Occipital lobe (tissue), 3 donors: ENCODE measurements at places on chromosomes 7 and 10.

DNA sequence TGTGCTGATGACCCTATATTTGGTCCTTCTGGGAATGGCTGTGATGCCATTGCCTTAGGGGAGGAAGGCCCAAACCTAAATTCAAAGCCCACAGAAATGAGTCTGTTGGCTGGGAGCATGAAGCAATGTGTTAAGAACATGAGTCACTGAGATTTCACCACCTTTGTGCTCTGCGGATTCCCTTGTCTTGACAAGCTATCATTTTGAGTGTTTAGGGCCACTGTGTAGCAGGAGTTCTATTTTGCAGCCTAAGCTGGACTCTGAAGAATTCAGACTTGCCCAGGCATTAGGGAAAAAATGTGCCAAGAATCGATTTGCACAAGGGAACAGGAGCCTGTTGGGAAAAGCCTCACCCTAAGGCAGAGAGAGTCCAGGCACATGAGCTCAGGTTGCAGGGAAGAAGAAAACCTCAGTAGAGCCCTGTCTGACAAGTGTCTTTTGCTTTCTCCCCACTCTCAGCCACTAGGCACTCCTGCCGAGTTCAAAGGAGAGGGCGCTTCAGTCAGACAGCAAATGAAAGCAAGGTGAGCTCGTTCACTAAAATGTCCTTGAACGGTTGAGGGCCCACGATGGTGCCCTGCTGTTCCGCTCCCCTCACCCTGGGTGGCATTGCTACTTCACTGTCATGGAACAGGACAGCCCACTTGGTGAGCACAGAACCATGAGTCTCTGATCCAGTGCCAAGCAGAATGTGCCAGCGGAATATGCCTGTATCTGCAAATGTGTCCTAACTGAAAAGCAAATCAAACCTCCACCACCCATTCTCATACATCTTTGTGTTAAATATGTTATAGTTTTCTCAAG, 93.6 kb downstream of the PRLHR start:
- DNase-seq: no peak

DNA sequence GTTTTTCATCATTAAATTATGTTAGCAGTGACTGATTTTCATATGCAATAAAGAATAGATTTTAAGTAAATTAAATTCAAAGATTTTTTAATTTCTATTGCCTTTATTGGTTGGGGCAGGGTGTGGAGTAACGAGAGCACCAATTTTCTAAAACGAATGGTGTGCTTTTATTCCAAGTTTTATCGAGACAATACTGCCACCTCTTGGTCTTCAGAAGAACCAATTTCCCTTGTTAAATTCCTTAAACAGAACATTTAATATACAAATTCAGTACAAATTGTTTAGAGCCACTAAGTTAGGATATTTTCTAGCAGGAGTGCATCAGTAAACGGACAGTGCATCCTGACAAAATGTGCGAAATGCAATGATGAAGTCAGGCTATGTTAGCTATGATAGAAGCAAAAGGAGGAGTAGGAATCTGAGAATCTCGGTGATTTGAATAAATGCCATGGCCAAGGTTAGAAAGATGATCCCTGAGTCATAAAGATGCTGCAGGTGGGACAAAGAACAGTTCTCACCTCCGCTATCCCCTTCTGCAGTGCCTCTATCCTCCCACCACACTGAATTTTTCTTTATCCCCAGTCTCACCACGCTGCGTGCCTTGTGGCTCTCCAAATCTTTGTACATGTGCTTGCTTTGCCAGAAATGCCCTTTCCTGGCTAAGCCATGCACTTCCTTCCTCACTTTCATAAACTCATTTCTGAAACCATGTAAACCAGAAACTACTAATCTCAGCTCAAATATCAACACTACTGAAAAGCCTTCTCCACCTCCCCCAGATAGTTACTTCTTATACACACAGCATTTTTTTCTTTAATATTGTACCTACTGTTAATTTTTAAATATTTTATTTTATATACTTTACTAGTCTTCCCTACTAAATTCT, 31.9 kb upstream of the AGBL3 start:
- DNase-seq: no peak

DNA sequence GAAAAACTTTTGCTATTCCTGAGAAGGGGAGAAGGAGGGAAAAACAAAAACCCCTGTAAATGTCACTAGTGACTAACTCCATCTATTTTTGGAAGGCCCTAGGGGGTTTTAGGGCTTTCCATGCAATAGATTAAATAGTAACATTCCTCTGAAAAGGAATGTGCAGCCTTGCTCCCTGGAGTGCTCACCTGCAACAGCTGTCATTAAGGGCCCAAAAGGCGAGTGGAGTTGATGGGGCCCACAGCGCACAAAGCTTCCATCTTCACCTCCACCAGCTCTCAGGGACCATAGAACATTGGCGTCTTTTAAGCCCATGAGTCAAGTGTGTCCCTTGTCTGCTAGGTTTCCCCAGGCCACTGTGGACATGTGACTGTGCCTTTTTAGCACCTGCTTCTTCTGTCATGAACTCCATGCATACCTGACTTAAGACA, 58.0 kb upstream of the IL6 start:
- no peak for DNase-seq

DNA sequence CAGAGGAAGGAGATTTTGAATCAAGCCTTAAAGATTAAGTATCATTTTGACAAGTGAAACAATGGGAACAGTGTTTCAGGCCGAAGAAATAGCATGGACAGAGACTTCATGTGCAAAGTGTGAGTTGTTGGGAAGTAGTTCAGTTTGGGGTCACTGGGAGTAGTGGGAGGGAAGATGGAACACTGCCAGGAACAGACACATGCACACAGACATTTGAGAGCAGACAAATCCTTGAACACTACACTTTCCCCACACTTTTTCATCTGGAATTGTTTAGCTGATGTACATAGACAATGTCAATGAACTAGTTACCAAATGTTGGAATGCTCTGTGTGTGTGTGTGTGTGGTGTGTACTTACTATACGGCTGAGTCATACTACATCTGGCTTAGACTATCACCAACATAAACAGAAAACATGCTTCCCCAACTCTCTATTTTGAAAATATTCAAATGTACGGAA, 52.4 kb upstream of the LRRC17 start:
- DNase-seq: no peak

- no peak for DNase-seq
These were observed 265.2 kb downstream of the PHTF2 start for GRCh38 chr7:78063758-78064157.

- DNase-seq: no peak
These were observed 395.9 kb downstream of the GRM8 start for GRCh38 chr7:126856691-126857291.

DNA sequence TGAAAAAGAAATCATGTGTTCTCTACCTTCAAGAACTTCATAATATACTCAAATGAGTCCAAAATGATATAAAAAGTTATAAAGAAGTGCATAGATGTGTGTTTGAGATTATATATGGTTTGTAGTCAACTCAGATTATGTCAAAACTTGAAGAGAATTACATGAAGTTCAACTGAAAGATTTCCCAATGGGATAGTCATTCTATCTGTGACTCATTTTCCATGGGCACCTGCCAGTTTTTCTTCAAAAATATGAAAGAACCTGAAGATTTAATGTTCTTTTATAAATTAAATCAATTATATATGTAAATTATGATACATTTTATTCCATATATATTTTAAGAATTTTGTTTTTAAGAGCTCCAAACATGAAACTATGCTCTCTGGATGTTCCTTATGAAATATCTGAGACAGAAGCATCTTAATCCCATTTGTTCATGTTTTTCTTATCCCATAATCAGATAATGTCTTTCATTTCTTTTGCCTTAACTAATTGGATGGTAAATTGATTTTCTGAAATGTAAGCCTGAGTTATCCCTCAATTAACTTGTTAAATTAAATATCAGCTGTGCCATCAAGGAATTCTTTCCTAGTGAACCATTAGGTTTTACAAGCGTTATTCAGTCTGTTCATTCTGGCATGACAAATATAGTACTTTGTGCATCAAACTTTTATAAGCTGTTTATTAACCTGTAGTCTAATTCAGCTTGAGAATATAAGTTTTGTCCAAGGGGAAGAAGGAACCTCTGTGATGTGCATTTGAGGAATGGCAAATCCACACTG, 387.1 kb downstream of the IPMK start:
- DNase-seq: no peak

DNA sequence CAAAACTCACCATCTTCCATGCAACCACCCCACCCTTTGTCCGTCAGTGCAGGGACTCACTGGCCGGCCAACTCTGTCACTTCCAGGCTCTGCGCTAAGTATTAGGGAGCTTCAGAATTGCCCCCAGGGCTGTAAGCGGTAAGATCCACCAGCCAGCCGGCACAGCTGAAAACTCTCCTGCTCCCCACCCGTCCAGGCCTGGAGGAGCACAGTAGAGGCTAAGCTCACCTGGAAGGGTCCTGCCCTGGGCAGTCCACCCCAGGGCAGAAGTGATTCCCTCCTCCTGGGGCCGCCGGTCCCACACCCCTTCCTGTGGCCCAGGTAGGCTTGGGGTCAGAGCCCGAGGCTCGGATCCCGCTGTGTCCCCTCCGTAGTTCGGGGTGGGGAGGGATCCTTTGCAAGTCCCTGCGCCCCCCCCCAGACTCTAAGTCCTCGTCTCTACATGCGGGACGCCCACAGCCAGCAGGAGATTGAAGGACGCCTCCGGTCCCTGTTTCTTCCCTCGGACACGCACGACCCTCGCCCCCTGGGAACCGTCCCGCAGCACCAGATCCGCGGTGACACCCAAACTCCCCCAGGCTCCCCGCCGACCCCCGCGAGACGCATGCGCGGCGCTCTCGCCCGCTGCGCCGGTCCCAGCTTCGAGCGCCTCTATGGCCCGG, 138.9 kb downstream of the ARHGAP22 start:
- no peak for DNase-seq

GRCh38 chr7:26049081-26049480, 102.9 kb upstream of the NFE2L3 start:
- no peak for DNase-seq

GRCh38 chr10:132517951-132518521, 19.6 kb upstream of the INPP5A start:
- DNase-seq: no peak

- no peak for DNase-seq
These were observed 8.1 kb upstream of the ARHGAP22 start for GRCh38 chr10:48613016-48613415.

DNA sequence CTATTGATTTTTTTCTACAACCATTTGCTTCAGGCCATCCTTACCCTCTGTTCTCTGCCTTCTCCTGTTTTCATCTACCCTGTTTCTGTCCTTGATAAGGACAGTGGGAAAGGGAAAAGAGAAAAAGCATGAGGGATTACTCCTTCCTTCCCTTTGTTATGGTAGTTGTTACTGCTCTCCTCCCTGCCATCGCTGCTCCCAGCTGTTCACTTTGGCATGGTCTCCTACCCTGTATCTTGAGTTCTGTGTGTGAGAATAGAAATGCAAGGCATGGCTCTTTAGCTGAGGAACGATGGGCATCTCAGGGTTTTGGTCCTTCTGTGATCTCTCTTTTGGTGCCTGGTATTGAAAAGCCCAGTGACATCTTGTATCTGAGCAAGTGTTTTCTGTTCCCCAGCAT, 6.4 kb downstream of the CCSER2 start:
- no peak for DNase-seq

- DNase-seq: peak; percentile 25
These were observed 744 bp downstream of the FRAT2 start for GRCh38 chr10:97333601-97334369.

GRCh38 chr10:114234132-114234531, 4.9 kb upstream of the VWA2 start:
- DNase-seq: no peak
